ENCODE measurements at places on chromosomes 3 and 15. TPM values are rescaled to one million over a fixed set of nuclear protein-coding genes. Genes with fewer than 3 reads are reported as not detected.

- H3K27ac ChIP-seq, result no peak overlapping the region
- no peak for DNase-seq
- H3K36me3 ChIP-seq, result no peaks in the 10 kb centered on the region
- H3K4me1 ChIP-seq, result no peaks in the 10 kb centered on the region
- peaks cover 55% of the 10 kb centered on the region for H3K27me3 ChIP-seq
- H3K4me3 ChIP-seq, result no peak overlapping the region
These were observed 654 bp downstream of the SUSD5 start for GRCh38 chr3:33217866-33218445.

DNA sequence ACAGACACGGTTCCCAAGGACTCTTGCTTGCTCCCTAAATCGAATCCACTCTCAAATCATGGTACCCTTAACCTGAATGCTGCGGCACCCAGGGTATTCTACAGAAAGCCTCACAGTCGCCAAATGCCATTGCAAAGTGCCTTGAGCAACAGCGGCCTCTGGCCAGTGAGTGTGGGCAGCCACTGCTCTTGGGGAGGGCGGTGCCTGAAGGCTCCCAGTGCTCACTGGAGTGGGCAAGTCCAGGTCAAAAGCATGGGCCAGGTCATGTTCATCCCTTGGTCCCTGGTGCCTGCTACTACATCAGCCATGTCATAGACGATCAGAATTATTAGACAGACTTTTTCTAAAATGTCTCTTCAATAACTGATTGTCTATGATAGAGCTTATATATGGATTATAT is 82.5 kb downstream of the ADAMTS17 start:
- no peak overlapping the region for H3K4me3 ChIP-seq
- H3K27me3 ChIP-seq, result no peaks in the 10 kb centered on the region
- no peak for DNase-seq
- no peak overlapping the region for H3K27ac ChIP-seq
- no peaks in the 10 kb centered on the region for H3K4me1 ChIP-seq

- no peak for DNase-seq
- H3K4me1 ChIP-seq, result no peaks in the 10 kb centered on the region
- no peak overlapping the region for H3K4me3 ChIP-seq
- H3K36me3 ChIP-seq, result no peaks in the 10 kb centered on the region
These were observed 477.0 kb downstream of the EPHA3 start for GRCh38 chr3:89584398-89584797.

GRCh38 chr3:44021651-44022594 is 219.8 kb upstream of the TOPAZ1 start:
- H3K27me3 ChIP-seq, result peaks cover 60% of the 10 kb centered on the region
- H3K4me1 ChIP-seq, result no peaks in the 10 kb centered on the region
- no peak for DNase-seq
- H3K4me3 ChIP-seq, result no peak overlapping the region
- no peaks in the 10 kb centered on the region for H3K36me3 ChIP-seq

- H3K27me3 ChIP-seq, result no peaks in the 10 kb centered on the region
- DNase-seq, result no peak
- no peaks in the 10 kb centered on the region for H3K36me3 ChIP-seq
- no peaks in the 10 kb centered on the region for H3K4me1 ChIP-seq
- H3K27ac ChIP-seq, result no peak overlapping the region
- no peak overlapping the region for H3K4me3 ChIP-seq
These were observed 851 bp upstream of the TEX55 start for GRCh38 chr3:119145128-119145499.

GRCh38 chr3:127173516-127174166 is 19.3 kb upstream of the PRR23E start:
- no peak overlapping the region for H3K4me3 ChIP-seq
- no peaks in the 10 kb centered on the region for H3K36me3 ChIP-seq
- DNase-seq, result no peak
- peaks cover 19% of the 10 kb centered on the region for H3K27me3 ChIP-seq
- no peaks in the 10 kb centered on the region for H3K4me1 ChIP-seq
- H3K27ac ChIP-seq, result no peak overlapping the region

DNA sequence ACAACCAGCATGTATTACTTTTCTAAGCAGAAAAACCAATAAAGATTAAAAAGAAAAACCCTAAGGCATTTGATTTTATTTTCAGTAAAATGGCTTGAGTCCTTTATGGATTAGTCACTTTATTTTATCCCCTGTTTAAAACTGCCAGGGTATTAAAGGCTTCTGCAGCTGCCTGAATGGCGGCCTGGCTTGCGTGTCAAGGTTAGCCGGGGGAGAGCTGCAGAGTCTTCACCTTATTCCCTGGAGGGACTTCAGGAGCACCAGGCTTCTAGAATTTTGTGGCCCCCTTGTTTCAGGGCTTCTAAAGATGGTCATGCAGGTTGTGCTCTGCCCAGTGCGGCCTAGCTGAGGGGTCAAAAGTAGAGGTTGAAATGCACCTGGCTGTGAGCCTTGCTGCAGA is 58.0 kb upstream of the ICE2 start:
- no peak overlapping the region for H3K27ac ChIP-seq
- H3K4me3 ChIP-seq, result no peak overlapping the region
- H3K4me1 ChIP-seq, result peaks cover 9% of the 10 kb centered on the region
- no peaks in the 10 kb centered on the region for H3K27me3 ChIP-seq
- DNase-seq, result no peak
- no peaks in the 10 kb centered on the region for H3K36me3 ChIP-seq

DNA sequence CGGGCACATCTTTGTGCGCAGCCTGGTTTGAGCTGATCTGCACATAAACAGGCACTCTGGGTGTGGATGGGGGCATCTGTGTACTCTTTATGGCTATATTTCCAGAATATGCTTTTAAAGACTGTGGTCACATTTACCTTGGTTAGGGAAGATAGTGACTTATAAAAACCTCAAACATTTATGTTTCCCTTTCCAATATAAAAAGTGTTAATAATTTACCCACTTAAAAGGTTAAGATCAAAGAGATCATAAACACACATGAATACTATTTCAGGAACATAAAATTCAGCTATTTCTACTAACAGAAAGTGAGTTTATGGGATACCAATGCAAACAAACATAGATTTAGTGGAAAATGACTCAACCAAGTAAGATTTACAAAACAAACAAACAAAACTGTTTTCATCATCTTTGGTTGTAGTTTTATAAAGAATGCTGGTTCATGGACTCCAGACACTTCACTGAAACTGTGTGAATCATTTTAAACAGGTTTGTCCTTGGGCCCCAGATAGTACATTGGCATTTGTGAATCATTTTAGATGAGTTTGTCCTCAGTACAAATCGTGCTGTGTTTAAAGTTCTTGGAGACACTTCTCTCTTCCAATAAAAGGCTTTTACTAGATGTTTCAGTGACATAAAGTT is 253.5 kb upstream of the CTDSPL start:
- H3K4me3 ChIP-seq, result no peak overlapping the region
- H3K27me3 ChIP-seq, result no peaks in the 10 kb centered on the region
- no peak overlapping the region for H3K27ac ChIP-seq
- no peaks in the 10 kb centered on the region for H3K36me3 ChIP-seq
- no peaks in the 10 kb centered on the region for H3K4me1 ChIP-seq

GRCh38 chr3:175088766-175089380 is 229.7 kb downstream of the NAALADL2 start:
- DNase-seq, result no peak
- H3K4me1 ChIP-seq, result no peaks in the 10 kb centered on the region
- no peak overlapping the region for H3K27ac ChIP-seq
- no peaks in the 10 kb centered on the region for H3K36me3 ChIP-seq
- no peak overlapping the region for H3K4me3 ChIP-seq
- no peaks in the 10 kb centered on the region for H3K27me3 ChIP-seq

DNA sequence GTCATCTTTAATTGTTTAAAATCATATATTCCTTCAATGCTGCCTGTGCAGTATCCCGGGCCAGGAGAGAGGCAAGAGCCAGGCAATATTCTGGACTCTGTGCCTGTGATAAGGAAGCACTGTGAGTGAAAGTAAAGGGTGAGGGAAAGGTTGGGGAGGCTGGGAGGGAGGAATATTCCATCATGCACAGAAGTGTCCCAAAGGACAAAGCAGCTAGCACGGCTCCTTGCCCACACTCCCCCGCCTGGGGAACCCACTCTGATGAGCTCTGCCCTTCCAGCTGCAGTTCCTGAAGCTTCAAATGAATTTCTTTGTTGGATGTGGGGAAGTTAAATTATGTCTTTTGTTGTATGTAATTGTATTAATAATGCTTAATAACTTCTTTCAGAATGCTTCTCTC is 1.5 kb upstream of the PRICKLE2 start:
- no peaks in the 10 kb centered on the region for H3K27me3 ChIP-seq
- no peaks in the 10 kb centered on the region for H3K36me3 ChIP-seq
- no peaks in the 10 kb centered on the region for H3K4me1 ChIP-seq
- H3K4me3 ChIP-seq, result no peak overlapping the region
- DNase-seq, result no peak

- no peak for DNase-seq
- H3K4me1 ChIP-seq, result no peaks in the 10 kb centered on the region
- H3K4me3 ChIP-seq, result no peak overlapping the region
- H3K27me3 ChIP-seq, result no peaks in the 10 kb centered on the region
- H3K36me3 ChIP-seq, result no peaks in the 10 kb centered on the region
These were observed 74.5 kb downstream of the SLC7A14 start for GRCh38 chr3:170511371-170511770.

DNA sequence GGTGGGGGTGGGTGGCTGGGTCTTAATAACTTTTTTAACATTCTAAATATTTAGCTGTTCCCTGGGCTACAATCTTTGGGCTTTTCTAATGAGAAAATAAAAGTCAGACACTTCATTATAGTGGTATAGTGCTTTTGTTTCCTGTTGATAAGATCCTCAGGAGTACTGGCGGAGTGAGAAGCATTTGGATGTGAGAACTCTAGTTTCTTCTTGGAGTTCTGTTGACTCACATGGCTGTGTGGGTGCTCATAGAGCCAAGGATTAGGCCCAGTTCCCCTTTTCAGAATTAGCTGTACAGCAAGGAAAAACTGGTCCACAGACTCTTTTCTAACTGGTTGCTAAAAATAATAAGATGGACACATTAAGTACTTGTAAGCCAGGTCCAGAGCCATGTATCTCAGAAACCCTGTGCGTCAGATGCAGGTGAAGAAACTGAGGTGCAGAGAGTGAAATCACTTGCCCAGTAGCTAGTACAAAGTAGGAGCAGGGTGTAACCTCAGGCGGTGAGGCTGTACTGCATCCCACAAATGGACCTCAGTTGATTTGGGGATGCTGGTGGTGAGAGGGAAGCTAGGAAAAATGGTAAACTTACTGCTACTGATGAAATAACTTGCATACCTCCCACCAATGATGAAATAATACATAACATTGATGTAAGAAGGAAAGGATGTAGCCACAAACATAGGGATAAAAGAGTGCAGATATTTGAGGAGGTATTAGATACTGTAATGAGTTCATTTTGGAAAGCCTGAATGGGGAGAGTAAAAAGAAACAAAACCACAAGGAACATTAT is 2.3 kb downstream of the ITPR1 start:
- peak overlapping the region; percentile 74 for H3K4me3 ChIP-seq
- no peak for DNase-seq
- H3K36me3 ChIP-seq, result peaks cover 11% of the 10 kb centered on the region

DNA sequence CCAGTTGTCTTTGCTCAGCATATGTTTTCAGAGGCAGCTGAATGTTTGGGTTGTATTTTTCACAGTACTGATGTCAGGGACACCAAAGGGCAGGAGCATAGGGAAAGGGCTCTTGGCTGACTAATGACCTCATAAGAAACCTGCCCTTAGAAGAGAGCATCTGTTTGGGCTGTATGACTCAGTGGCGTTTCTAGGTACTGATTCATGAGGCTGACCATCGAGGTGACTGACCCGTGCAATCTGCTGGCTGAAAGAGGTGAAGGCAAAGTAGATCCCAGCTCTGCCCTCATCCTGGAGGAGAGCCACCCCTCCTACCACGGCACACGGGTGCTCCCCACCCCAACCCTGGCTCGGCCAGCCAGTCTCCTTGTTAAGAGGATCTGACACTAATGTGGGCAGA is 8.3 kb downstream of the LMCD1 start:
- H3K27ac ChIP-seq, result no peak overlapping the region
- H3K4me1 ChIP-seq, result peaks cover 18% of the 10 kb centered on the region

DNA sequence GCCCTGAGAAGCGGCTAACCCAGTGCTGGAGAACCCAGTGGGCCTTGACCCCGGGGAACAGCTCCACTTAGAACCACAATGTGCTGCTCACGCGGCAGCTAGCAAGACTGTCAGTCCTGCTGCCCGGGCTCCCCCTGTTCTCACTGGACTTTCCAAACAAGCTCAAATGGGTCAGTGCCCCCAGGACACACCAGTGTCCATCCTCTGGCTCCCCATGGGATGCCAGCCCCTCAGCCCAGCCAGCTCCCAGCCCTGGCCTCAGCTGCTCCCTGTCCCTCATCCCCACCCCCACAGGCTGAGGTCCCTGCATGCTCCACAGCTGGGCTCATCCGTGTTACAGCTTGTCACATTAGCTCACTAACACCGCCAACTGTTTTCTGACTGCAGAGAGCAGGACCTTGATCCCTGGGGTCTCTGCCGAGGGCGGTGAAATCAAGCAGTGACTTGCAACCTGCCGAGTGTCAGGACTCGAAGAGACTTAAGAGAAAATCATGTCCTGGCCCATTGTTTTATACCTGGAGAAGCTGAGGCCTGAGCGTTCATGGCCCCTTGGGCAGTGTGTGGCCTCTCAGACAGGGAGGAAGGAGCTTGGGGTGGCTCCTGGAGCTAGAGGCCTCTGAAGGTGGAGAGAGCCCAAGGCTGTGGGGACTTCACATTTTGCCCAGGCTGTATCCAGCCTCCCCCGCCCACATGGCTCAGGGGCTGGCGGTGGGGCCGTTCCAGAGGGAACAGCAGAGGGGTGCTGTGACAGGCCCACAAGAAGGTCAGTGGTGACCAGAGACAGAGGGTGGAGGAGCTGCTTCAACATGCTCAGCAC is 157.5 kb downstream of the MEGF11 start:
- H3K27ac ChIP-seq, result no peak overlapping the region
- no peaks in the 10 kb centered on the region for H3K4me1 ChIP-seq
- peaks cover 20% of the 10 kb centered on the region for H3K27me3 ChIP-seq
- no peaks in the 10 kb centered on the region for H3K36me3 ChIP-seq

- H3K4me3 ChIP-seq, result no peak overlapping the region
- no peak for DNase-seq
- no peaks in the 10 kb centered on the region for H3K4me1 ChIP-seq
These were observed 27.9 kb downstream of the FBN1 start for GRCh38 chr15:48617619-48618018.

DNA sequence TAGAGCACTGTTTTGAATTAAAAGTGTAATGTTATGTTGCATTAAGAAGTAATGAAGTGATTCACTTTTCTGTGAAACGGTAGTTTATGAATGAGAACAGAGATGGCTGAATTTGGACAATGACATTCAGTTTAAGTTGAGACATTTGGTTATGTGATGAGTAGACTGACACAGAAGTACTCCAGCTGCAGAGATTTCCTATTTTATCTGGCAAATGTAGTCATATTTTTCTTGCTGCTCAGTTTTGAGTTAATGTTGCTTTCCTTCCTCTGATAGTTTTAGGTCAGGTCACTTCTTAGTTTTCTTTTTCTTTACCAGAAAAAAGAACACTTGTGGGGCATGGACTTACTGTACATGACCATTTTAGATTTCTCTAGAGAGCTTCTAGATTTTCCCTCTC is 51.2 kb downstream of the ASB7 start:
- H3K27ac ChIP-seq, result no peak overlapping the region
- H3K4me1 ChIP-seq, result no peaks in the 10 kb centered on the region
- no peak overlapping the region for H3K4me3 ChIP-seq
- no peaks in the 10 kb centered on the region for H3K27me3 ChIP-seq
- H3K36me3 ChIP-seq, result peaks cover 11% of the 10 kb centered on the region

GRCh38 chr3:16511681-16512434 is 1.6 kb downstream of the RFTN1 start:
- peaks cover 60% of the 10 kb centered on the region for H3K4me1 ChIP-seq
- peak; percentile 76 for DNase-seq
- H3K27ac ChIP-seq, result peak overlapping the region; percentile 73
- no peaks in the 10 kb centered on the region for H3K27me3 ChIP-seq

Gene SHC4
- 0.94 TPM for total RNA-seq

Gene THBS1
- total RNA-seq, result 9.0 TPM

Gene CD86
- 13.8 TPM for total RNA-seq

Gene TRAT1
- 125 TPM for total RNA-seq

Gene RNU5B-1
- 2,123 TPM for total RNA-seq

Gene ATP13A5
- total RNA-seq, result 0.05 TPM

Gene UBP1
- total RNA-seq, result 38.2 TPM

Gene PLEKHO2
- total RNA-seq, result 18.2 TPM

Gene SLC28A1
- total RNA-seq, result 0.05 TPM

Gene GALNT15
- 2.6 TPM for total RNA-seq
